ENCODE measurements at places on chromosomes 5 and 9. TPM values are rescaled to one million over a fixed set of nuclear protein-coding genes. Genes with fewer than 3 reads are reported as not detected.

- DNase-seq, result no peak
These were observed 19.3 kb downstream of the PTPN3 start for GRCh38 chr9:109478665-109479380.

DNA sequence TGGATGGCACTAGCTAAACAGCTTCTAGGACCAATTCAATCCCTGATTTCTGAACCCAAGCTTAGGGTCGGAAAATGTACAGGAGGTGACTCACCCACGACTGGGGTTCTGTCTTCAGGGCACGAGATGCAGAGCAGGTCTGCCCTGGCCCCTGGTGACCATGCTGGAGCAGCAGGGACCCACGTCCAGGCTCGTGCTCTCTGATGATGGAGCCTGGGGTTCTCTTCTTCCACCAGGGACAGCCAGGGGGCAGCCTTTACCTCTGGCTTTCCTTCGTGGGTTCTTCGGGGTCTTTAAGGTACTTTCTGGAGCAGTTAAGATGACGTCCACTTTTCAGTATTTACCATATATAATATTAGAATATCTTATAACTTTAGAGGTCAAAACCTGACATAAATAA, 2.1 kb downstream of the CFAP77 start:
- peak; percentile 8 for DNase-seq

DNA sequence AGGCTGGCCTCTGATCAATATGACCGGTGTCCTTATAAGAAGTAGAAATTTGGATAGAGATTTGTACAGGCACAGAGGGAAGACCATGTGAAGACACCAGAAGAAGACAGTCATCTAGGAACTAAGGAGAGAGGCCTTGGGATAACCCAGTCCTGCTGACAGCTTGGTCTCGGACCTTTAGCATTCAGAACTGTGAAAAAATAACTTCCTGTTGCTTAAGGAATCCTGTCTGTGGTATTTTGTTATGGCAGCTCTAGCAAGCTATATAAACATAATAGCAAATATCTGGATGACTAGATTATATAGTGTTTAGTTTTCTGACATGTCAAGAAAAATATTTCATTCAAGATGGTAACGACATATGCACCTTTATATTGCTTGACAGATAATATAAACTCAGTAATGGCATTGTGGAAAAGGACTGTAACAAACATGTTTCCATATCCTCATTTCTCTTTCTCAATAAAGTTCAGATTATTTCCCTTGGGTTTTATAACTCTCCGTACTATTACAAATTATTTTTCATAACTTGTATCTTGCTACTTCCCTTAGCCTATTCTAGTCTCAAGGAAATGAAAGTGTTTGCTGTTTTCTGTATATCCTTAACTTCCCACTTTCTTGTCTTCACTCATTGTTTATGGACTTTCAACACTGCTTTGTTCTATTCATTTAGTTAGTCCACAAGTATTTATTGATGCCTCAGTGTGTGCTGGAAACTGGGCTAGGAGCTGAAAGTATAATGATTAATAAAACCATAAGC, 62.4 kb downstream of the KIAA1958 start:
- DNase-seq, result no peak

- DNase-seq, result no peak
These were observed 64.8 kb downstream of the HABP4 start for GRCh38 chr9:96514800-96515158.

GRCh38 chr9:28014212-28014611, 440.9 kb upstream of the C9orf72 start:
- no peak for DNase-seq

DNA sequence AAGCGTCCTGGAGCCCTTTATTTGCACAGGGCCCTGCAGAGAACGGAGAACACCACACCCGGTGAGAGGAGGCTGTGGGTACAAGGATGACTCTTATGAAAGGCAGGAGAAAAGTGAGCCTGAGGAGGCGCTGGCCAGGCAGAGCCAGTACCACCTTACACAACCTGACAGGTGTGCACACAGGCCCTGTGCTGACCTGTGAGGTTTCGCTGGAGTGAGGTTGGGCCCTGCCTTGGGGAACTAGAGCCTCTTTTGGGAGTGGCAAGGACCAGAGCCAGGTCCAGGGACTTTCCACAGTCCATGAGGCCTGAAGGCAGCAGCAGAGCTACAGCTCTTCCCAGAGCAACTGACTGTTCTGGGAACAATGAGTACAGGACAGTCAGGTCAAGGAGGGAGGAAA, 3.1 kb downstream of the SRD5A1 start:
- DNase-seq, result no peak

GRCh38 chr9:93194221-93194625, 10.3 kb downstream of the WNK2 start:
- DNase-seq, result no peak

GRCh38 chr9:109247228-109247627, 73.6 kb downstream of the EPB41L4B start:
- DNase-seq, result no peak

GRCh38 chr5:67038817-67039603, 157.6 kb downstream of the CD180 start:
- no peak for DNase-seq

The PCDHB4 gene
- total RNA-seq, result not detected

Data from HCT116 (cell line).